Activated CD8-positive, alpha-beta memory T cell treated with anti-CD3 and anti-CD28 coated beads, Interleukin-2, amount 50 U/mL, for 4 hours (primary cell): ENCODE measurements at places on chromosomes 5 and 9.

DNA sequence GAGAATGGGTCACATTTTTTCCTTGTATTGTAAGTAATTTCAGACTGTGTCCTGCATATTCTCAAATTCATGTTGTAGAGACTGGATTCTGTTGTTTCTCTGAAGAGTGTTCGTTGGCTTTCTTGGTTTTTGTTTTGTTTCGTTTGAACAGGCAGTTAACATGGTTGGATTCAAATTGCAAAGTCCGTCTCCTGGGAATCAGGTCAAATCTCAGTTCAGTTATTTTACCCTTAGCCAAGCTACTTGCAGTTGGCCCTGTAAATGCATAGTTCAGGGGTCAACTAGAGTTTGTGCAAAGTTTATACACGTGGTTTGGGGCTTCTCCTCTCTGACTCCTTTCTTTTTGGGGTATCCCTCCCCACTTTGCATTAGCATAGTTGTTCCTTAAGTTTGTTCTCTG is 21.7 kb upstream of the FBXW11 start:
- no peak for DNase-seq

DNA sequence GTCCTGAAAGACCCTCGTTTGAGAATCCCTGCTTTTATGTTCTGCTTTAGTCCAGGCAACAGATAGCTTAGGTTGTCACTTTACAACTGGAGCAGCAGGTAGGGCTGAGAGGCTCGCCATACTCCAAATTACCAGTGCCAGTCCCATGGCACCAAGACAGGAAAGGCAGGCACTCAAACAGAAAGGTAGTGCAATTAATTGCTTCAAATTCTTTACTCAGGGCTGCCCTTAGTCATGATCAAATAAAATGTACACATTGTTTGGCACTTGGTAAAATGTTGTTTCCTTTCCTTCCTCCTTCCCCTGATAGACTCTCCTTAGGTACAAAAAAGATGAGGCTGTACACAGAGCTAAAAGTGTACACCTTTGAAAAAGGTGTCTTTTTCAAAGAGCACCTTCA is 115.8 kb upstream of the CCDC152 start:
- DNase-seq = no peak

DNA sequence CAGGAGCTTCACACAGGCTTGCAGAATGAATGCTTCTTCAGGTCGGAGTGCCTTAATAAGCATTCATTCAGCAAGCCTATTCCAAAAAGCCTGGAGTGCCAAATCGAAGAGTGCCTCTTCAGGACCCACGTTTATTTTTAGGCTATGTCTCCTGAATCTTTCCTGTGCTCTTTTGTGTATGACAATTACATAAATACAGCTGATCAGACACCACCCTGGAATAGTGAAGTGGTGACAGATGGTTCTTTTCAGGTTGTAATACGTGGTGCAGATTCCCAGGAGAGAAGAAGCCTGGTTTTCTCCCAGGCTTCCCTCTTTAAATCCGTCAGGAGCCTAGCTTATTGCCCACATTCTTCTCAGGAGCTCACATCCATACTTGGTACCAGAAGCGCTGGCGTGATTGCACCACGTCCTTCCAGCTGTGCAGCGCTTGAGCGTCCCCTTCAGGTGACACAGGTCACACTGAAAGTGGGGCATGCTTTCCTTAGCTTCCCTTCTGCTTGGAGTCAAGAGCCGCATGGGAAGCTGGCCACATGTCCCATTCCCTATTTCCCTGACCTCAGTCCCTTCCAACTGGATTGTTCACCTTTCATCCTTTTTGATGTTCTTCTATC is 123.1 kb downstream of the ADCY2 start:
- DNase-seq = no peak

DNA sequence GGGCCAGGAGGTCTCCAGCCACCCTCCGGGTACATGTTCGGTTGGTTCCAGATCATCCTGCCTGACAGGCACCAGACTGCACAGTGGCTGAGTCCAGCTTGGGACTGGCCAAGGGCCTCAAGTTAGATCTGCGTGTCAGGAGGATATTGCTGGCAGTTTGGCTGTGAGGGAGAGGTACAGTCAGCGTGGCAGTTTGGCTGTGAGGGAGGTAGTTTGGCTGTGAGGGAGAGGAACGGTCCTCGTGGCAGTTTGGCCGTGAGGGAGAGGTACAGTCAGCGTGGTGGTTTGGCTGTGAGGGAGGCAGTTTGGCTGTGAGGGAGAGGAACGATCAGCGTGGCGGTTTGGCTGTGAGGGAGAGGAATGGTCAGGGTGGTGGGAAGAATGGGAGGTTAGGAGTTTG is 39.0 kb downstream of the CACNA1B start:
- DNase-seq = no peak

DNA sequence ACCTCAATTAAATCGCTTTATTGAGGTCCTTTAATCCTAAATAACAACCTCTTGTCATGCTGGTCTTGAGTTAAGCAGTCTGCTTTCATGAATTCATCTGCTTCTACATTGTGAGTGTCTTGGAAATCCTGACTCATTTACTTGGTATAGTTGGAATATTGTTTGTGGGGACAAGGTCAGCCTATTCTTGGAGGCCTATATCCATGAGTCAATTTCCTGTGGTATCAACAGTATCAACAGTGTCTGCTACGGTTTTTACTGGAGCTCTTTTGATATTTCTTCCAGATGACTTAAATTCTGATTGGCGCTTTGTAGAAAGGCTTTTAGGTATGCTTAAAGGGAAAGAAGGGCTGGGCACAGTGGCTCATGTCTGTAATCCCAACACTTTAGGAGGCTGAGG is 71.2 kb upstream of the PARP8 start:
- no peak for DNase-seq

DNA sequence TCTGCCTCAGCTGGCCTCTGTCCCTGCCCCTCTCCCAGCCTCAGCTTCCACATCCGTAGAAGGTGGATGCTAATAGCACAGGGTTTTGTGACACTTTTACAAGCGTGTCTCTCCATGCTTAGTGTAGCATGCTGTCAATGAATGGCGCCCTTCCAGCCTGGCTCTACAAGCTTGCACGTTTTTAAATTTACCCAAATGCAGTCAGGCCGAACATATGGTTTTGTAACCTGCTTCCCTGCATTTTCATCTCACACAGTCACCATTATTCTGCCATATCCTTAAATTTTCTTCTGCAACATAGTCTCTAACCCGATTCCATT is 28.8 kb downstream of the FAM163B start:
- no peak for DNase-seq

DNA sequence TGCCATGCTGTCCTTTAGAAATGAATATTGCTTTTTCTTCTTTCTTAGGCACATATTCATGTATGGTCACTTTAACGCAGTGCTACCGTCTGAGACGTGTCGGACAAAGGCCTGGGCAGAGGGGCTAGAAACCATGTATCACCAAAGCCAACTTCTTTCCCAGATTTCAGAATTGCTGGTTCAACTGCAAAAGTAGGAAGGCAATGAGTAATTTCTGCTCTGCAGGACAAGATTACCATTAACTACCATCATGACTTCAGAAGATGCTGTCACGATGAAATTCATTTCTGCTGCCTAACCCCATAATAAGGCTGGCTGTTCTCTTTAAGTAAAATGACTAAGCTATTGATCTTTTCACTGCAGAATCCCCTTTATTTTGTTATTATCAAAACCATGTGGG is 306.7 kb downstream of the PDE4D start:
- DNase-seq = no peak

DNA sequence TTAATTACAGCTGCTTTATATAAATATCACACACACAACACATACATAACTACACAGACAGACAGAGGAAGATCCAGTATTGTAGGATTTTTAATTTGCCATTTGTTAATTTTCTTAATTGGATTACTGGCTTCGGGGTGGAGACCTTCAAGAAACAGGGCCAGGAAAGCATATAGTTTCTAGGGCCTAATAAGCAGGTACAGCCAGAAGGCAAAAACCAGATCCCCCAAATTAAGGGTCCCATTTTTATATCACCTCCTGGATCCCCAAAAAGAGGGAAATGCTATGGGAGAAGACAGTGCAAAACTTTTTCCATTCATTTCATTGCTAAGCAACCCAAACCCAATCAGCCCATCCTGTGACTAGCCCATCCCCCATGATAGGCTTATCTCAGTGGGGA is 373.3 kb upstream of the FAM174A start:
- DNase-seq = no peak

DNA sequence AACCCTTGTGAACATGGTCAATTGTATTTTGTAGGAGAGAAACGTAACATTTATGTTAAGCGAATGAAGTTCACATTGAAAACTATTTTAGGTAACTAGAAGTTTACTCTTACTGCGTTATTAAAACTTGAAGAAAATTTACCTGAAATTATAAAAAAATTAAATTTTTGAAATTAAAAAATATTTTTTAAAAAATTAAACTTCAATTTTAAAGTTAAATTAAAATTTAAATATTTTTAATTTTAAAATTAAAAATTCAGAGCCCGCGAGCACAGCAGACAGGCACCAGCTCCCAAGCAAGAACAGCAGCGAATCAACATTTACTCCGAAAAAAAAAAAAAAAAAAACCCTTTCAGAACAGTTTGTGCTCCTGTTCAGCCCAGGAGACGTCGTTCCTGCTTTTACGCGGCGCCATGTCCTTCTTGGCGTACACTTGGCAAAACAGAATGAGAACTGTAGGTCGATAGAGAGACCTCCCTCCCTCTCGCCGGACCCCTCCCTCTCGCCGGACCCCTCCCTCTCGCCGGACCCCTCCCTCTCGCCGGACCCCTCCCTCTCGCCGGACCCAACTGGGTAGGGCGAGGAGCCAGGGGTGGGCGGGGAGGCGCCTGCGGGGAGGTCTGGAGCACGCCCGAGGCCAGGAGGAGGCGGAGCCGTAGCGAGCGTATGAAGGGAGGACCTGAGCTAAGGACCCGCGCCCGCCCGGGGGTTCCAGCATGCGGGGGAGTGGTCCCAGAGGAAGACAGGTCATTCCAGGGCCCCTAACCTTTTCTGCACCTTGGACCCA is 235.8 kb downstream of the ROR2 start:
- DNase-seq = no peak

- no peak for DNase-seq
These were observed 312.6 kb downstream of the DRD1 start for GRCh38 chr5:175131432-175131831.

- DNase-seq = no peak
These were observed 170.1 kb downstream of the ADAMTS12 start for GRCh38 chr5:33721491-33722200.

DNA sequence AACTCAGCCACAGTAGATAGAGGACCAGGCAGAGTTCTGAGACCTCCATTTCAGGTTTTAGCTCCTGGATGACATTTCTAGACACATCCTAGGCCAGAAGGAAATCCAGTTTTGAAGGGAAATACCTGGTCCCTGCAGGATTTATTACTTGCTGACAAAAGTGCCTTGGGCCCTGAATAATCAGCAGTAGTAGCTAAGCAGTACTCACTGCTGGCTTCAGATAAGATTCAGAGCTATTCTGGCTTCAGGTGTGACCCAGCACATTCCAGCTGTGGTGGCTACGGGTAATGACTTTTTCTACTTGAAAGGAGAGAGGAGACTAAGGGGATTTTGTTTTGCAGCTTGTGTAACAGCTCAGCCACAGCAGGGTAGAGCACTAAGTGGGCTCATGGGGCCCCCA is 34.0 kb downstream of the NDUFAF2 start:
- no peak for DNase-seq

GRCh38 chr5:1194378-1194777 is 7.0 kb upstream of the SLC6A19 start:
- DNase-seq = no peak

- no peak for DNase-seq
These were observed 36.4 kb downstream of the JADE2 start for GRCh38 chr5:134561871-134562296.

DNA sequence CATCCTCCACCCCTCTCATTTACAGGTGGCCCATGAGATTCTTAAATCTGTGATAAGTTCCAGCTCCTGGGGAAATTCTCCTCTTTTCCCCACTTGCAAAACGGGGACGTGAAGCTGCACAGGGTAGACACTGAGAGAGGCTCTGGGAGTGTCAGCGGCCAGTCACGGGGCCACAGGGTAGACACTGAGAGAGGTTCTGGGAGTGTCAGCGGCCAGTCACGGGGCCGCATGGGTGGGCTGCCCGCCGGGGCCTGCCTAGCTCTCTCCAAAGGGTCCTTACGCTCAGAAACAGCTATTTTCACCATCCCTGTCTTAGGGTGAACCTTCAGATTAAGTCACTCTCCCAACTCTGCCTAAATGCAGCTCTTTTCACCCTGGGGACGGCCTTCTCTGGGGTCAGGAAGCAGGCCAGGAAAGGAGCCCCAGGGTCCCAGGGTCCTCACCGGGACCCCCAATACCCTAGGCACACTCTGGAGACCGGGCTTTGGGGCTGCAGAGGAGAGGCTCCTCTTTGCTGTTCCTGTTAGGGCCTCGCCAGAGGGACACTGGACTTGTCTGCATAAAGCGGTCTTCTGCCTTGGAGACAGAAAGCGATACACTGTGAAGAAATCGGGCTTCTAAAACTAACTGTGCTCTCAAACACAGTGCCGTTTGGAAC is 1.5 kb downstream of the FAM78A start:
- DNase-seq = no peak

GRCh38 chr5:37808945-37809344 is 30.9 kb downstream of the GDNF start:
- no peak for DNase-seq

GRCh38 chr9:69637193-69637816 is 34.9 kb downstream of the APBA1 start:
- DNase-seq = no peak

GRCh38 chr5:124728331-124728967 is 18.0 kb downstream of the ZNF608 start:
- DNase-seq = no peak

- peak; percentile 38 for DNase-seq
These were observed 129.8 kb upstream of the IFNE start for GRCh38 chr9:21611891-21612290.

GRCh38 chr5:134410822-134411221 is 859 bp downstream of the CDKN2AIPNL start:
- no peak for DNase-seq

GRCh38 chr9:123772374-123772773 is 157.6 kb downstream of the DENND1A start:
- no peak for DNase-seq

- no peak for DNase-seq
These were observed 302.3 kb upstream of the GRAMD2B start for GRCh38 chr5:126120939-126121338.

- no peak for DNase-seq
These were observed 148.1 kb downstream of the KDM4C start for GRCh38 chr9:6905850-6906375.

DNA sequence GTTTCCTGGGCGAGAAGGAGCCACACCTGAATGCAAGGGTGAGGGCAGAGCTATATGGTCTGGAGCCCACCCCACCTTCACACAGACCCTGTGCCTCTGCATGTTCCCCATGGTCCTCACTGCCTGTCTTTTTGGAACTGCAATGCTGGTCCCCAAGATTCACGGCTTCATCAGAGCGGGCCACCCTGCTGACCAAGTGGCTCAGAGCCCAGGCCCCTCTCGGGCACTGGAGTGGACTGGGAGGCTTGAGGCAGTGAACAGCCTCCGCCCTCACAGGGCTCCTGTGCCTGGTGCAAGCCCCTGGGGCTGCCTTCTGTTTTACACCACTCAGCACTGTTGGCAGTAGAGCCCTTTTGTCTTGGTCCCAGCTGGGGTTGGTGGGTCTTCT is 143.2 kb downstream of the CACNA1B start:
- DNase-seq = no peak

DNA sequence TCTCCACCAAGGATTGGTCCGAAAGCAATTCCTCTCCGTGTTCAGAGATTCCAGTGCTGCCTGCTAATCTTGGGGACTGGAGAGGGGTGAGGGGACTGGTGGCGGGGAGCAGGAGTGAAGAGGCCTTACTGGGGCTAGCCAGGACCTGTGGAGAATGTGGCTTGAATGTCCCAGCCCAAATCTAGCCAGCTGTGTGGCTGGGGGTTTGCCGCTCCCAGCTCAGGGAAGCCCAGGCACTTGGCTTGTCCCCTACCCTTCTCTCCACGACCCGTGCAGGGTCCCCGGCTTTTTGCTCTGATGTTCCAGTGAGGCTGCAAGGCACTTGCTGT is 2.4 kb downstream of the N4BP3 start:
- DNase-seq = no peak
